Lower lobe of right lung (tissue), 2 donors: ENCODE measurements at places on chromosomes 7 and 10. TPM values are rescaled to one million over a fixed set of nuclear protein-coding genes. Genes with fewer than 3 reads are reported as not detected.

The MAT1A gene
- total RNA-seq = 1.0 TPM

The LDB3 gene
- 2.2 TPM for total RNA-seq

- no peak overlapping the region for H3K4me3 ChIP-seq
- H3K27me3 ChIP-seq = no peaks in the 10 kb centered on the region
- DNase-seq = no peak
- no peaks in the 10 kb centered on the region for H3K4me1 ChIP-seq
- no peak overlapping the region for H3K27ac ChIP-seq
These were observed 43.1 kb downstream of the GHRHR start for GRCh38 chr7:31006857-31007256.

DNA sequence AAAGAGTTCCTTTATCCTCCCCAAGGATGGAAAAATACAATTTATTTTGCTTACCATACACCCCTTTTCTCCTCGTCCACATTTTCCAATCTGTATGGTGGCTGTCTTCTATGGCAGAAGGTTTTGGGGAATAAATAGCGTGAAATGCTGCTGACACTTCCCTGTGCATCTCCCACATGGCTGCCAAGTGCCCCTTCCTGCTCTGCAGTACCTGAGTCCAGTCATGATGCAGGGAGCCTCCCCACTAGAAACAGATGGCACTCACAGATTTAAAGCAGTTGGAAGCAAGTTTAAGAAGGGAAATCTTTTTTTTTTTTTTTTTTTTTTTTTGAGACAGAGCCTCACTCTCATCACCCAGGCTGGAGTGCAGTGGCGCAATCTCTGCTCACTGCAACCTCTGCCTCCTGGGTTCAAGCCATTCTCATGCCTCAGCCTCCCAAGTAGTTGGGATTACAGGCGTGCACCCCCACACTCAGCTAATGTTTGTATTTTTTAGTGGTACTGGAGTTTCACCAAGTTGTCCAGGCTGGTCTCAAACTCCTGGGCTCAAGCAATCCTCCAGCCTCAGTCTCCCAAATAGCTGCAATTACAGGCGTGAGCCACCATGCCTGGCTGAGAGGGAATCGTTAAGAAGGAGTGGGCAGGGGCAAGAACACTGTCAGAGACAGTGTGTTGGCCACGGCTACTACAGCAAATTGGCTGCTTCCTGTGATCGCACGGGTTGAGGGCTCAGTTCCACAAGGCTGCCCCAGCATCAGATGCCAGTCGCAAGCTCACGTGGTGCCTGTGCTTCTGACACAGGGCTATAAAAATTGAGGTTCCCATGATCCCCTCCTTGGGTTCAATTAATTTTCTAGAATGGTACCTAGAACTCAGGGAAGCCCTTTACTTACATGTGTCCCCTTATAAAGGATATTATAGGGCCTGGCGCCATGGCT, 5.3 kb upstream of the PILRA start:
- DNase-seq = peak; percentile 51
- no peaks in the 10 kb centered on the region for H3K27me3 ChIP-seq
- H3K4me3 ChIP-seq = no peak overlapping the region
- H3K36me3 ChIP-seq = peaks cover 25% of the 10 kb centered on the region
- peaks cover 25% of the 10 kb centered on the region for H3K4me1 ChIP-seq

DNA sequence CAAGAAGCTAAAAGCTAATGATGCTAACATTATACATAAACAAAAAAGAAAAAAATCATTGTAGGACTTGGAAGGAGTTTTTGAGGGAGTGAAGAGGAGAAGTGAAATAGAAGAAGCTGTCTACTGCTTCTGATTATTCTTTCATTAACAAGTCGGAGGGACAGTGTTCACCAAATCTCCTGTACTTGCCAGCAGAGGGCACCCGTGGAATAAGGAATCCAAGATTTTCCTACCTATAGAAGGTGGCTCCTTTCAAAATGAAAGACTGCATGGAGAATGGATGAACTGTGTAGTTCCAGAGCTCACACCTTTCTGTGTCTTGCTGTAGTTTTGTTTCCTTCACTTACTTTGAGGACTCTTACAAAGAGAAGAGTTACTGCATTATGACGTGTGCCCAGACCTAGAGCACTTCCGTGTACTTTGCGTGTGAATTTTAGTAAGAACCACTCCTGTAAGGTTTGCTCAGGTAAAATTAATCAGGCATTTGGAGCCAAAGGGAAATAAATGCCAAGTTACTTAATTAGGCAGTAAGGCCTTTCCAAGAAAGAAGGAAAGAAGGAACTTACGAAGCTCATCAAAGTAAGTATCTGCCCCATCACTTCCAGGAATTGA, 145.1 kb downstream of the SEMA3D start:
- peak; percentile 52 for DNase-seq
- no peaks in the 10 kb centered on the region for H3K36me3 ChIP-seq
- no peaks in the 10 kb centered on the region for H3K4me1 ChIP-seq

The RAPGEF5 gene
- 85.1 TPM for total RNA-seq

- H3K36me3 ChIP-seq = no peaks in the 10 kb centered on the region
- H3K27ac ChIP-seq = no peak overlapping the region
- H3K27me3 ChIP-seq = no peaks in the 10 kb centered on the region
- no peak overlapping the region for H3K4me3 ChIP-seq
These were observed 27.1 kb upstream of the SOSTDC1 start for GRCh38 chr7:16492513-16493062.

GRCh38 chr7:74656441-74656836, 1.1 kb upstream of the GTF2I start:
- H3K27me3 ChIP-seq = no peaks in the 10 kb centered on the region
- peak overlapping the region; percentile 99 for H3K27ac ChIP-seq
- H3K4me1 ChIP-seq = peaks cover 35% of the 10 kb centered on the region
- H3K4me3 ChIP-seq = peak overlapping the region; percentile 100
- H3K36me3 ChIP-seq = no peaks in the 10 kb centered on the region

DNA sequence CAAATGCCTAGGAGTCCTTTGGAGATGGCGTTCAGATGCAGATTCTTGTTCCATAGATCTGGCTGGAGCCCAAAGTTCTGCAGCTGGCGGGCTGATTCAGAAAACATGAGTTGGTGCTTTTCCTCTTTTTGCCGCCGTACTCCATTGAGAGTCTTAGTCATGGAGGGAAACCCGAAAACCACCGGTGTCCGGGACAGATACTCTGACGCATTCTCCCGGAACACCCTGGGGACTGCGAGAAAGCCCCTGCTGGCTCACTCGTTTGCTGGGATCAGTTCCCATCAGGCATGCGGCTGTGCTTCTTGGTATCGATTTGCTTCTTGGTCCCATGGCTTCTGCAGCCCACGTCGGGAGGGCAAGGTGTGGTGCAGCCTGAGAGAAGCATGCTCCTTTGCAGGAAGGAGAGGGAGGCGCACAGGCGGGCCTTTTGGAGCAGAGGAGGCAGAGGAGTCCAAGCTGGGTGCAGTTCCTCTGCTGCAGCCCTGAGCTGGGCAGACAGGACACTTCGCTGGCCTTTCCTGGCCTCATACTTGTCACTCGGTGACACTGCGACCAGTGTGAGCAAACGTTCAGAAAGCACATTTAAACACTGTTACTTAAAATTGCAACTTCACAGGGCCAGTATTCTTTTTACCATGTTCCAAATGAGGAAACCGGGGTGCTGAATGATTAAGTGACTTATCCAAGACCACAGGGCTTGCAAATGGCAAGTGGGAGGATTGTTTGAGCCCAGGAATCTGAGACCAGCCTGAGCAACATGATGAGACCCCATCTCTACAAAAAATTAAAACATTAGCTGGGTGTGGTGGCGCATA, 30.6 kb upstream of the PFKFB3 start:
- H3K4me3 ChIP-seq = peak overlapping the region; percentile 9
- DNase-seq = no peak
- peaks cover 41% of the 10 kb centered on the region for H3K4me1 ChIP-seq
- no peaks in the 10 kb centered on the region for H3K27me3 ChIP-seq
- H3K27ac ChIP-seq = peak overlapping the region; percentile 18
- H3K36me3 ChIP-seq = no peaks in the 10 kb centered on the region
